ENCODE measurements at places on chromosomes 12 and 14.

- DNase-seq = no peak
Measured at GRCh38 chr14:54050759-54051158, 94.1 kb upstream of the BMP4 start.

GRCh38 chr12:12892681-12893141 lies 1.3 kb downstream of the GPRC5A start:
- DNase-seq = peak; percentile 69

- no peak for DNase-seq
Measured at GRCh38 chr12:111261911-111262676, 106.8 kb downstream of the PHETA1 start.

DNA sequence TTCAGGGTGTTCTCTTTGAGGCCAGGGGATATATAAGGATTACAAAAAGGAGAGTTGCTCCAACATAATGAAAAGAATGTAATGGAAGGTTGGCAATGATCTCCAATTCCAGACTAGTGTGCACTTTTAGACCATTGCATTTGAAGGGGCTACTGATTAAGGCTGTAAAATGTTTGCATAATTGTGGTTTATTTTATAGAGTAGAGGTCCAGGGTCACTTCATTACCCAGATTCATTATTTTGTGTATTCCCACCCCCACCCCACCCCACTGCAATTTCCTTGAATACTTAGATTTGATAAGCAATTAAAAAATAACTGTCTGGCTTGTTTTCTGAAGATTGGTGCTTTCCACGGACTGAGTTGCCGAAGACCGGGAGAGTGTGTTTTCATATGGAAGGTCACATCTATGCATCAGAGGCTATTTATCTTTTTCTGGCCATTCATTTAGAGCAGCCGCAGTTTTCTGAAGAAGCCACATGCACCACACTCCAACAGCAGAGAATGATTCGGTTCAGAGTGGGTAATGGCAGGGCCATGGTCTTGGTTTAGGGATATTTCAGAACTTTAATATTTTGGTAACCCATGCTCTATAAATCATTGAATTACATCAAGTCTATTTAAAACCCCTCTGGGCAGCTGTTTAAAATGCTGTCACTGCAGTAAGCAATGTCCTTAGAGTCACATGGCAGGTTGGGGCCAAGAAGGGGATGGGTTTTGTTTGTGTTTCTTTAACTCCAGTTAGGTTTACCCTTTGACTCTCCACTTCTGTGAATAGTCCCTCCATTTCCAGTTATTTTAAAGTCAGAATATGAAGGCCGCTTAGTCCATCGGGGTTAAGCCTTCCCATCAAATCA lies 94.6 kb downstream of the TMEM30B start:
- DNase-seq = no peak

DNA sequence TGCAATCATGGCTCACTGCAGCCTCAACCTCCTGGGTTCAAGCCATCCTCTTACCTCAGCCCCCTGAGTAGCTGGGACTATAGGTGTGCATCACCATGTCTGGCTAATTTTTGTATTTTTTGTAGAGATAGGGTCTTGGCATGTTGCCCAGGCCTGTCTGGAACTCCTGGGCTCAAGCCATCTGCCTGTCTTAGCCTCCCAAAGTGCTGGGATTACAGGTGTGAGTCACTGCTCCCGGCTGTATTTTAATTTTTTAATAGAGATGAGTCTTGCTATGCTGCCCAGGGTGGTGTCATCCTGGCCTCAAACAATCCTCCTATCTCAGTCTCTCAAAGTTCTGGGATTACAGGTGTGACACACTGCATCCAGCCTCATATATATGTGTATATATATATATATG lies 31.7 kb upstream of the GPRC5A start:
- DNase-seq = no peak

- DNase-seq = no peak
Measured at GRCh38 chr14:20456971-20457370, 1.9 kb downstream of the APEX1 start.

DNA sequence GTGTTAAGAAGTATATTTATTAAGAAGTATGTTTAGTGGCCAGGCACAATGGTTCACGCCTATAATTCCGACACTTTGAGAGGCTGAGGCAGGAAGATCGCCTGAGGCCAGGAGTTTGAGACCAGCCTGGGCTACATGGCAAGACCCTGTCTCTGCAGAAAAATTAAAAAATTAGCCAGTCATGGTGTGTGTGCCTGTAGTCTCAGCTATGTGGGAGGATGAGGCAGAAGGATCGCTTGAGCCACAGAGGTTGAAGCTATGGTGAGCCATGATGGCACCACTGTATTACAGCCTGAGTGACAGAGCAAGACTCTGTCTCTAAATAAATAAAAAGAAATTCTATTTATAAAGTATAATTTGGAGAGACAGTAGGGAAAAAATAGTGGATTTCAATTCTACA lies 20.3 kb downstream of the R3HDM2 start:
- no peak for DNase-seq
